ENCODE measurements at places on chromosomes 4 and X. TPM values are rescaled to one million over a fixed set of nuclear protein-coding genes. Genes with fewer than 3 reads are reported as not detected.

- no peak for DNase-seq
- peaks cover 3% of the 10 kb centered on the region for H3K36me3 ChIP-seq
- H3K27ac ChIP-seq, result no peak overlapping the region
- H3K4me3 ChIP-seq, result no peak overlapping the region
Measured at GRCh38 chr4:26993967-26994366, 133.3 kb downstream of the STIM2 start.

GRCh38 chr4:99690472-99690871 lies 32.8 kb upstream of the C4orf54 start:
- no peaks in the 10 kb centered on the region for H3K27me3 ChIP-seq
- no peaks in the 10 kb centered on the region for H3K4me1 ChIP-seq
- H3K4me3 ChIP-seq, result no peak overlapping the region
- H3K27ac ChIP-seq, result no peak overlapping the region
- DNase-seq, result no peak

- H3K4me1 ChIP-seq, result peaks cover 14% of the 10 kb centered on the region
- no peak overlapping the region for H3K27ac ChIP-seq
- no peaks in the 10 kb centered on the region for H3K36me3 ChIP-seq
Measured at GRCh38 chr4:71251261-71251660, 87.6 kb upstream of the SLC4A4 start.

DNA sequence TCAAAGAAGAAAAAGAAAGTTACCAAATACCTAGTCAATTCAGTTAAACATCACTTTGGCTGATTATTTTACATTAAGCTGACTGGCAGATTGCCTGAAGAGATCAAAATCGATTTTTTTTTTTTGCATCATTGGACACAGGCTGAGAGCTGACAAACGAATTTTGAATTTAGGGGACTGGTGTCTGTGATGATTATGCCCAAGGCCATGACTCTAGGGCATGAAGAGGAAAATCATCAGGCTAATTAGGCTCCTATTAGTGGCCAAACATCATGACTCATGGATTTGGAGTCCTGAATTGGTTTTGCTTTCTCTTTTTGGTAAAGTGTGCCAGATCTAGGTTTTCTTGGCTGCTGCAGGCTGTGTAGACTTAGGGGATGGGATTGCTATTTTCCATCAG lies 829.3 kb upstream of the LCORL start:
- no peaks in the 10 kb centered on the region for H3K36me3 ChIP-seq
- H3K27me3 ChIP-seq, result no peaks in the 10 kb centered on the region
- H3K4me3 ChIP-seq, result no peak overlapping the region
- H3K27ac ChIP-seq, result no peak overlapping the region
- H3K4me1 ChIP-seq, result no peaks in the 10 kb centered on the region

GRCh38 chr4:152352622-152353116 lies 183.2 kb downstream of the FBXW7 start:
- no peaks in the 10 kb centered on the region for H3K27me3 ChIP-seq
- H3K36me3 ChIP-seq, result no peaks in the 10 kb centered on the region
- H3K27ac ChIP-seq, result no peak overlapping the region
- no peak overlapping the region for H3K4me3 ChIP-seq
- H3K4me1 ChIP-seq, result peaks cover 5% of the 10 kb centered on the region
- no peak for DNase-seq

DNA sequence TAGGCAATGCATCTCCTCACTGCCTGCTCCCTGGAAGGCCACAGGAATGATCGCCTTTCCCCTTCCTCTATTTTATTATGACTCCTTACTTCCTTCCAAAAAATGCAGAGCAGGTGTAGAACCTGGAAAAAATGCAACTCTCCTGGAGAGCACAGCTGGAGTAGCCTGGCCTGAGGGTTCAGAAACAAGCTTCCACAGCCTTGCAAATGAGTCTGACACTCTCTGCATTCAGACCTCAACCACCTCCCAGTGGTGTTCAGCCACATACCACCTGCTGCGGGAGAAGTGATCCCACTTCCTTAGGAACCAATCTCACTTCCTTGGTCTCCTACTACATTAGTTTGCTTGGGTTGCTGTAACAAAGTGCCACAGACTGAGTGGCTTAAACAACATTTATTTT lies 368.1 kb upstream of the NOCT start:
- DNase-seq, result no peak
- H3K36me3 ChIP-seq, result no peaks in the 10 kb centered on the region
- H3K27me3 ChIP-seq, result no peaks in the 10 kb centered on the region

Gene GAB3
- 9.5 TPM for polyA plus RNA-seq

- no peak overlapping the region for H3K27ac ChIP-seq
- no peak for DNase-seq
- H3K4me1 ChIP-seq, result no peaks in the 10 kb centered on the region
- H3K36me3 ChIP-seq, result no peaks in the 10 kb centered on the region
- no peaks in the 10 kb centered on the region for H3K27me3 ChIP-seq
Measured at GRCh38 chrX:68917799-68918198, 89.0 kb downstream of the EFNB1 start.

Gene JADE3
- polyA plus RNA-seq, result 0.19 TPM

Gene ZCCHC18
- not detected for polyA plus RNA-seq

GRCh38 chr4:6589444-6589843 lies 14.5 kb downstream of the MAN2B2 start:
- no peak overlapping the region for H3K27ac ChIP-seq
- H3K36me3 ChIP-seq, result peaks cover 72% of the 10 kb centered on the region
- DNase-seq, result no peak
- no peak overlapping the region for H3K4me3 ChIP-seq
- H3K27me3 ChIP-seq, result no peaks in the 10 kb centered on the region

Gene IGSF1
- polyA plus RNA-seq, result not detected

- no peak overlapping the region for H3K27ac ChIP-seq
- no peaks in the 10 kb centered on the region for H3K27me3 ChIP-seq
- peaks cover 33% of the 10 kb centered on the region for H3K4me1 ChIP-seq
Measured at GRCh38 chrX:40471965-40472648, 108.7 kb upstream of the ATP6AP2 start.

Gene SHISA3
- not detected for polyA plus RNA-seq

DNA sequence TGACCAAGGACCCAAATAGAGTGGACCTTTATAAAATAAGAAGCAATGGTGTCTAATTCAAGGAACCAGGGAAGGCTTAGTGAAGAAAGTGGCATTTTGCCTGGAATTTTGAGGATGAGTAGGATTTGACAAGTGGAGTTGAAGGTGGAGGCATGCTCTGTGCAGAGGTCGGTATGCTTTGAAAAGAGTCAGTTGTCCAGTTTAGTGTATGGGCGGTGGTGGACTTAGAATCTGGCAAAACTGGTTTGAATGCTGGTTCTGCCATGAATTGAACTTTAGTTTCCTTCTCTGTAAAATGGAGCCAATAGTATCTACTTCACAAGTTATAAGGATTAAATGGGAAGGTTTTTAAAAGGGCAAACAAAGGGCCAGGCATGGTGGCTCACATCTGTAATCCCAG lies 29.7 kb downstream of the SEPTIN11 start:
- H3K27me3 ChIP-seq, result no peaks in the 10 kb centered on the region
- H3K4me3 ChIP-seq, result no peak overlapping the region
- H3K36me3 ChIP-seq, result no peaks in the 10 kb centered on the region
- no peak for DNase-seq
- H3K4me1 ChIP-seq, result peaks cover 4% of the 10 kb centered on the region

DNA sequence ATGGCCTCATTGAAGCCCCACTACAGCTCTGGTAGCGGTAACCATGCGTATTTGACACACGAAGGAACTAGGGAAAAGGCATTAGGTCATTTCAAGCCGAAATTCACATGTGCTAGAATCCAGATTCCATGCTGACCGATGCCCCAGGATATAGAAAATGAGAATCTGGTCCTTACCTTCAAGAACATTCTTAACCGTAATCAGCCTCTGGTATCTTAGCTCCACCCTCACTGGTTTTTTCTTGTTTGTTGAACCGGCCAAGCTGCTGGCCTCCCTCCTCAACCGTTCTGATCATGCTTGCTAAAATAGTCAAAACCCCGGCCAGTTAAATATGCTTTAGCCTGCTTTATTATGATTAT lies 876 bp downstream of the HPRT1 start:
- H3K4me1 ChIP-seq, result peaks cover 14% of the 10 kb centered on the region
- no peak overlapping the region for H3K27ac ChIP-seq
- peak overlapping the region; percentile 76 for H3K4me3 ChIP-seq
- no peaks in the 10 kb centered on the region for H3K27me3 ChIP-seq

- H3K4me3 ChIP-seq, result no peak overlapping the region
- no peaks in the 10 kb centered on the region for H3K27me3 ChIP-seq
- no peak for DNase-seq
- H3K27ac ChIP-seq, result no peak overlapping the region
- H3K36me3 ChIP-seq, result no peaks in the 10 kb centered on the region
- H3K4me1 ChIP-seq, result peaks cover 40% of the 10 kb centered on the region
Measured at GRCh38 chr4:41517121-41517520, 20.8 kb upstream of the LIMCH1 start.

GRCh38 chr4:37540486-37540885 lies 145.7 kb downstream of the RELL1 start:
- no peaks in the 10 kb centered on the region for H3K4me1 ChIP-seq
- H3K27me3 ChIP-seq, result no peaks in the 10 kb centered on the region
- no peak for DNase-seq
- no peak overlapping the region for H3K4me3 ChIP-seq
- no peak overlapping the region for H3K27ac ChIP-seq
- H3K36me3 ChIP-seq, result no peaks in the 10 kb centered on the region

- no peaks in the 10 kb centered on the region for H3K27me3 ChIP-seq
- no peak overlapping the region for H3K4me3 ChIP-seq
- no peaks in the 10 kb centered on the region for H3K4me1 ChIP-seq
- H3K36me3 ChIP-seq, result no peaks in the 10 kb centered on the region
- DNase-seq, result no peak
Measured at GRCh38 chrX:7614616-7615015, 228.4 kb upstream of the VCX start.

DNA sequence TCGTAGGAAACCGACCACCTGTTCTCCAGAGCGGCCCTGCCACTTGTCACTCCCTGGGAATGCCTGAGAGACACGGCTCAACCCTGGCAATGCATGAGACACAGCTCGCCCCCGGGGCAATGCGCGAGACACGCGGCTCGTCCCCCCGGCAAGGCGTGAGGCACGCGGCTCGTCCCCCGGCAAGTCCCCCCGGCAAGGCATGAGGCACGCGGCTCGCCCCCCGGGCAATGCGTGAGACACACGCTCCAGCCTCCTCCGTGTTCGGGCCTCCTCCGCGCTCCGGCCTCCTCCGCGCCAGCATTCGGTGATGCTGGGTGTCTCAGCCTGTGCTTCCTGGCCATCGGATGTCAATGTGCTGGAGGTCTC lies 27.5 kb upstream of the CPLX1 start:
- peaks cover 94% of the 10 kb centered on the region for H3K36me3 ChIP-seq
- DNase-seq, result no peak
- H3K4me1 ChIP-seq, result no peaks in the 10 kb centered on the region
- no peaks in the 10 kb centered on the region for H3K27me3 ChIP-seq
- H3K27ac ChIP-seq, result no peak overlapping the region

Gene HTR2C
- not detected for polyA plus RNA-seq

Gene RIPPLY1
- polyA plus RNA-seq, result not detected

- H3K4me3 ChIP-seq, result no peak overlapping the region
- peaks cover 65% of the 10 kb centered on the region for H3K36me3 ChIP-seq
- no peaks in the 10 kb centered on the region for H3K27me3 ChIP-seq
- H3K4me1 ChIP-seq, result peaks cover 1% of the 10 kb centered on the region
- DNase-seq, result no peak
Measured at GRCh38 chr4:39759569-39759968, 61.6 kb downstream of the UBE2K start.

- H3K4me1 ChIP-seq, result peaks cover 8% of the 10 kb centered on the region
- H3K36me3 ChIP-seq, result no peaks in the 10 kb centered on the region
- no peaks in the 10 kb centered on the region for H3K27me3 ChIP-seq
- no peak overlapping the region for H3K27ac ChIP-seq
Measured at GRCh38 chrX:153029875-153030274, 26.4 kb upstream of the PNMA3 start.

GRCh38 chr4:79272761-79273160 lies 53.1 kb downstream of the NAA11 start:
- no peak overlapping the region for H3K4me3 ChIP-seq
- H3K4me1 ChIP-seq, result no peaks in the 10 kb centered on the region
- no peaks in the 10 kb centered on the region for H3K36me3 ChIP-seq
- H3K27me3 ChIP-seq, result no peaks in the 10 kb centered on the region
- H3K27ac ChIP-seq, result no peak overlapping the region

Gene PPP1R2C
- polyA plus RNA-seq, result not detected

GRCh38 chr4:87100168-87100567 lies 120.2 kb downstream of the KLHL8 start:
- H3K27ac ChIP-seq, result no peak overlapping the region
- no peak overlapping the region for H3K4me3 ChIP-seq
- H3K27me3 ChIP-seq, result no peaks in the 10 kb centered on the region
- peaks cover 56% of the 10 kb centered on the region for H3K36me3 ChIP-seq
- peaks cover 7% of the 10 kb centered on the region for H3K4me1 ChIP-seq
- DNase-seq, result no peak

- H3K4me1 ChIP-seq, result peaks cover 4% of the 10 kb centered on the region
- H3K4me3 ChIP-seq, result no peak overlapping the region
- no peaks in the 10 kb centered on the region for H3K36me3 ChIP-seq
- DNase-seq, result no peak
- no peak overlapping the region for H3K27ac ChIP-seq
Measured at GRCh38 chr4:13411942-13412341, 72.2 kb downstream of the RAB28 start.

DNA sequence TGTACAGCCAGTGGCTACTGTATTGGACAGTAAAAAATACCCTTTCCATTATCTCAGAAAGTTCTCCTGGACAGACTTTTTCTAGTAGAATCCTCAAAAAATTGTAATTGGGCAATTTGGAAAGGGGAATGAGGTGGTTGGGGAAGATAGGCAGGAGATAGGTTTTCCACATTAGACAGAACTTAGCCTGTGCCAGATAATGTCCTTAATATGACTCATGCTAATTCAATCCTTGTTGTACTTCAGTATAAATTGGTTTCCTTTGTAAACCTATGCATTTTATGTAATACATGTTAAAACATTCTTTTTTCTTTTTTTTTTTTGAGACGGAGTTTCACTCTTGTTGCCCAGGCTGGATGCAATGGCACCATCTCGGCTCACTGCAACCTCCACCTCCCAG lies 8.9 kb downstream of the EIF4E start:
- H3K36me3 ChIP-seq, result no peaks in the 10 kb centered on the region
- no peak for DNase-seq
- H3K27me3 ChIP-seq, result no peaks in the 10 kb centered on the region
- no peak overlapping the region for H3K4me3 ChIP-seq
- H3K4me1 ChIP-seq, result peaks cover 26% of the 10 kb centered on the region

Gene SFRP2
- not detected for polyA plus RNA-seq

Gene TCP11X2
- polyA plus RNA-seq, result not detected

Data from CD14-positive monocyte (primary cell).